ENCODE measurements at places on chromosomes 16 and 17.

- DNase-seq, result no peak
Measured at GRCh38 chr17:64574646-64575045, 67.9 kb downstream of the CEP95 start.

- no peak for DNase-seq
Measured at GRCh38 chr16:85680352-85680944, 8.3 kb downstream of the GINS2 start.

DNA sequence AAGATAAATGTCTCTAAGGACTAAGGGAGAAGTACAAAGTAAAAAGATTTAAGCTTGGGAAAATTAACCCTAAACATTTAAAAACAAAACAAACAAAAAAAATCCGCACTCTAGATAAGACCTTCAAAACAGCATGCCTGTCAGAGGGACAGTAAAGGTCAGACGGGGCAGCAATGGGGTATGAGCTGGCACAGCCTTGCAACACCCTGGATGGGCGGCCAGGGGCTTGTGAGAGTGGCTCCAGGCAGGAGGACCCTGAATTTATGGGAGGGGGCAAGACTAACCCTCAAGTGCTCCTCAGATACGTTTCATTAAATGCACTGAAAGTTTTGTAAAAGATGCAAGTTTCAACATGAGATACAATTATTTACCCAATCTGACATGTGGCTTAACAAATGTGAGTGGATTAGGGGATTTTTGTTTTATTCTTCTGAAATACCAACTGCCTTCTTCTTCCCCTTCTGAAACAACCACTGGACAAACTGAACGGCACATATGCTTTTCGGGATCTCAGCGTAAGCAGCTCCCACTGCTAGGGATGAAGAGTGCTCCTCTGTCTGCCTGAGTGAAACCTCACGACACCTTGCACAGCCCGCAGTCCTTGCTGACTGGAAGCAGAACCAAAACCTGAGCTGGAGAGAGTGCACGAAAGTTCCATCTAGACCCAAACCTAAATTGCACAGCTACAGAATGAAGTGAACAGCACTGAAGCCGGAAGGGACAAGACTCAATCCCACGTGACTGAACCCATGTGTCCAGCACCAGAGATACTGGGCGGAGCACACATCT lies 128.4 kb downstream of the ANKRD11 start:
- DNase-seq, result no peak

GRCh38 chr16:900211-900610 lies 70.6 kb downstream of the LMF1 start:
- DNase-seq, result no peak

DNA sequence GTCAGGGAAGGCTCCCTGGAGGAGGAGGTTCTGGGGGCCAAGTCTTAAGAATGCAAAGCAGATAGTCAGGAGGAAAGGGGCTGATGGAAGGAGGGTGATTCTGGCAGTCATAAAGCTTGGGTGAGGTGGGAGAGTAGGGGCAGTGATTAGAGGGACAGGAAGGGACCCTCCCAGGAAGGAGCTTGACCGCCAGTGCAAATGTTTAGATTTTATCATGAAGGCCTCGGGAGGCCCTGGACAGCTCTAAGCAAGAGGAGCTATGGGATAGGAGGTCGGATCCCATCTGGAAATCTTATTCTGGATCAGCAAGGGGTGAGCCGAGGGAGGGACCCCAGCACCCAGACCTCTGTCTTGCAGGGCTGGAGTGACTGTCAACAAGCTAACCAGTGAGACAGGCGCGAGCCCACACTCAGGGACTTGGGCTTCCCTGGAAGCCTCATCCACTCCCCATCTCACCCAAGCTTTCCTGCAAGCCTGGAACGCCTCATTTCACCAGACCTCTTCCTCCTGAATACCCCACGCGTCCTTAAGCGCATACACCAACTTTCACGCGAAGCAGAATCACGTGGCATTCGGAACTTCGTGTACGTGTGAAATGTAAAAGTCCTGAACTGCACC lies 52.0 kb upstream of the CBX4 start:
- DNase-seq, result no peak

- DNase-seq, result no peak
Measured at GRCh38 chr16:88034770-88035169, 83.5 kb downstream of the BANP start.

DNA sequence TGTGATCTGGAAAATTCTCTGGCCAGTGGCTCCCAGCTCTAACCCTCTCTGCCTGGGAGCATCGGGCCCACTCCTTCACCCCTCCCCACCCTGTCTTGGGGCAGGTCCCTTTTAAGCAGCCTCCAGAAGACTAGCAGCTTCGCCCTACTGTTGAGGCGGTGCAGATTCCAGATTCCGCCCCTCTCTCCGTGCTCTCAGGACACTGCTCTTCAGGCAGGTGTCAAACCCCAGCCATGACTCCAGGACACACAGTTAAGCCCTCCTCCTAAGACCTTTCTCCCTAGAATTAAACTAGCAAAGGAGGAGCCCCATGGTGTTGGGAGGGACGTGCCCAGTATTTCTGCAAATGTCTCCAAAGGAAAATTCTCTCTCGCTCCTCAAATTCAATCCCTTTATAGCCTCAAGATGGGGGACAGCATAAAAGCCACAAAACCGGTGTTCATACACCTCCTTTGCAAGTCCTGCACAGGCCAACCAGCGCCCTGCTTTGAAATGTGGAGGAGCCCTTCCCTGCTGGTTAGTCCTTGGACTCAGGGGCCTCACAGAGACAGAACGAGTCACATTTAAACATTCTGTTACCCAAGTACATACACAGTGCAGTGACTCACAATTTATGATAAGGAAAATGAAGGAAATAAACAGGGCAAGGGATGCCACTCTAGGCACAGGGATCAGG lies 7.2 kb downstream of the LPO start:
- DNase-seq, result no peak

DNA sequence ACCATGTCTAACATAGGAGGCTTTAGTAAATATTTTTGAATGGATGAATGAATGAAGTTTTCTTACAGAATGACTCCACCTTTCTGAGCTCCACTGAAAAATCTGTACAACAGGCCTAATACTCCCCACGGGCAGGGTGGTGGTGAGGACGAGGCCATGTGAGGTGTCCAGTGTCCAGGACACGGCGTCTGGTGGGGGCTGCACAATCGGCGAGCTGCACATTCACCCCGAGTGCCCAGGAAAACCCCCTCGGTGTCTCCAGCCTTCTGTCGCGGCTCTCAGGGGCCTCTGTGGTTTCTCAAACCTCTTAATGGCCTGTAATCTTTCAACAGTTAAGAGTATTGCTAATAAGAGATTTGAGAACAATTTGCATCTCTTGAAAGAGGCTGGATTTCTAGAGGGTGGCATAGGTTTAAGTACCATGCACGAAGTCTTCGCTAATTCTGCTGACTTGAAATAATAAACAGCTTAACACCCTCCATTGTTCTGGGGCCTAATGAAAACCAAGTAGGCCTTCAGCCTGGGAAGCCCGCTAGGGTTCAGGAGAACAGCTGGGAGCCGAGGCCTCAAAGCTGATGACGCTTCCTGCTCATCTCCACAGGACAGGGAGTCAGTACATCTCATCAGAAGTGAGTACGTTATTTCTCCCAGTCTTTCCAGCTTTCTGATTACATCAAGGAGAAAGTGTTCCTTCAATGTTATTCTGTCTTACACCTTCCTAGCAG lies 304.6 kb upstream of the FOXF1 start:
- no peak for DNase-seq

DNA sequence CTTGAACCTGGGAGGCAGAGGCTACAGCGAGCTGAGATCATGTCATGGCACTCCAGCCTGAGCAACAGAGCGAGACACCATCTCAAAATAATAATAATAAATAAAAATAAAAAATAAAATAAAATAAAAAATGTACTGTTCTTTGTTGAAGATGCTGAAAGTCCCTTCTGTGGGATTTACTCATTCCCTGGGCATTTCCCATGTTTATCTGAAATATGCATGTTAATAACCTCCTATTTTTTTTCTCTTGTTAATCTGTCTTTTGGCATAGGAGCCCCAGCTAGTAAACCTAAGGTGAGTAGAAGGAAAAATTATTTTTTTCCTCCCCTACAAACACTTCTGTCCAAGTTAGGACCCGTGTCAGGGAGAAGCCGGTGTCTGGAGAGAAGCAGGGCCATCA lies 34.4 kb downstream of the TMEM92 start:
- DNase-seq, result no peak

GRCh38 chr16:21301168-21301894 lies 23.2 kb upstream of the CRYM start:
- no peak for DNase-seq

- no peak for DNase-seq
Measured at GRCh38 chr17:64081802-64082799, 47.8 kb downstream of the ERN1 start.

GRCh38 chr16:30054959-30055553 lies 10.5 kb upstream of the ALDOA start:
- no peak for DNase-seq

DNA sequence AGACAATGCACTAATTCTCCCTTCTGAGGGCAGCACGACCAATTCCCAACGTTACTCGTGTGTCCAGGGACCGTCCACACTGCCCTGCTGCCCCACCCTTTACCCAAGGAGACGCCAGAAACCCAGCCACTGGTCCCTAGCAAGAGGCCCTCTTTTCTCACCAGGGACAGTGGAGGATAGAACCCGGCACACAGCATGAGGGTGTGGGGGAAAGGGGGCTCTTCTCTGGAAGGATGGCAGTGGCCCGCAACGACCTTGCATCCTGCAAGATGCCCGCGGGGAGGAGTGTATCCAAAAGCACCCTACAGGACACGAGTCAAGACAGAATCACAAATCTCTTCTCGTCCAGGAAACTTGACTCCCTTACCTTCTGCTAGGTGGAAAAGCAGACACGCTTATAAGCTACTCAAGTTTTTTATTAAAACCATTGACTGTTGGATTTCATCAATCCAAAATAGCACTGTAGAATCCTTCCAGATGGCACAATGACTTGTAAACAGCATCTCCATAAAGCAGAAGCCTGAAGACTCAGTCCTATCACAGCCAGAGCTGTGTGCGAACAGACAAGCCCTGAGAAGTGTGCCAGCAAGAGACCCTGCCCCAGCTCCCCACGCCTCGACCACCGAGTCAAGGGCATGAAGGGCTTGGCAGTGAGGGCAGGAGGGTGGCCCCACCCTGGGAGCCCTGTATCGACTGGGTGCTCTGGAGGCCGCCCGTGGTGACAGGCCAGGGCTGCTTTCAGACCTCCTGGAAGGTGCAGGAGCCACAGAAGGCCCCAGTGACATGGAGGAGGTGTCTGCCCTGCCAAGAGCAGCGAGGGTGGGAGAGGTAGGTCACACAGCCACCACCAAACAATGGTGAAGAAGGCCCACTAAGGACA lies 103.8 kb downstream of the ANKRD11 start:
- DNase-seq, result no peak

DNA sequence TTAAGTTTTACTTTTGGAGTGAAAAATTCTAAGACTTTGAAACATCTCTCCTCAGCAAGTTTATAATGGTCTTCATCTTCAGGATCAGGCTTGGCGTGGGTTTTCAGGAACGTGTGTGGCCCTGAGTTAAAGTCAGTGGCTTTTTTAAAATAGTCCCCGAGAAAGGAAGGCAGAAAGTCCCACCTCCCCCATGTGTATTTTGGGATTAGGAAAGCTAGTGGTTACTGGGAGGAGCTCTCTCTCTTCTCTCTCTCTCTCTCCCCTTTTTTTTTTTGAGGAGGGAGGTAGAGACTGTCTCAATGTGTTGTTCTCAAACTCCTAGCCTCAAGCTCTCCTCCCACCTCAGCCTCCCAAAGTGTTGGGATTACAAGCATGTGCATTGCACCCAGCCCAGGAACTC lies 213.2 kb downstream of the IRX3 start:
- DNase-seq, result no peak

DNA sequence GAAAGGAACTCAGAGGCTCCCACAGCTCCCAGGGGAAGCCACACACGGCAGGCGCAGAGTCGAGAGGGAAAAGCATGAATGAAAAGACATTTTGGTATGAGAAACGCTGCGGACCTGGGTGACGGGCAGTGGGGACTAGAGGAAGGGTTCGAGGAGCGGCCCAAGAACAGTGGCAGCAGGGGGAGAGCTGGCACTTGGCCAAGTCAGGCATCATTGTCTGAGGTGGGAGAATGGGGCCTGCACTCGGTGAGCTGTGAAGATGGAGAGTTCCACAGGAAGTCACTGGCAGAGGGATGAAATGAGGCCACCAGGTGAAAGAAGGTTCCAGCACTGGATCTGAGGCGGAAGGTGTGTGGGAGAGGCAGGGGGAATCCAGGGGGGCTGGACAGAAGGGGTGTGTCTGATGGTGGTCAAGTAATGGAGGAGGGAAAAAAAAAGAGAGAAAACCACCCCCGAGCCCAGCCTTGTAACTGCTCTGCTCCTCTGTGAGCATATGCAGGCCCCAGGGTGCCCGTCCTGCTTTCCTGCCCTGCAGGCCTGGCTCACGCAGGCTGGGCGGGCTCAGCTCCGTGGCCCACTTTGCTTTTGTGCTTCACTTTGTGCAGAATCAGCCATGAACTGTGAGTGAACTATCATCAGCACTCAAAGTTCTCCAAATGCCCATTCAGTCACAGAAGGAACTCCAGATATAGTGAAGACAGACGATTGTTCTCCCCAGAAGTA lies 31.8 kb downstream of the TMEM204 start:
- DNase-seq, result no peak

DNA sequence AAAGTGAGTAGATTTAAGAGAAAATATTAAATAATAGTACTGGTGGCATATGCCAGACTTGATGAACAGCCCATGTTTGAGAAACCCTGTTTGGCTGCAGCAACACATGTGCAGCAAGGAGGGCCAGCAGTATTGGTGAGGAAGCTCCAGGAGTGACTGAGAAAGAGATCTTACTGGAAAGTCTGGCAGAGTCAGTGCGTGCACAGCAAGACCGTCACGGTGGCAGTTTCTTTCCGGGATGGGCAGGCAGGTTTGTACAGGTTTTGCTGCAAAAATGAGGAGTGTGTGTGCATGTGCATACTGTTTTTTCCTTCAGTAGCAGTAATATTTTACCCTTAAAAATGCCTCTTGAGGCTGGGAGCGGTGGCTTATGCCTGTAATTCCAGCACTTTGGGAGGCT lies 41.4 kb downstream of the KSR1 start:
- DNase-seq, result no peak

- no peak for DNase-seq
Measured at GRCh38 chr17:680529-680928, 34.1 kb downstream of the VPS53 start.

- DNase-seq, result no peak
Measured at GRCh38 chr16:14057878-14058382, 13.2 kb upstream of the MRTFB start.

GRCh38 chr16:85169333-85170065 lies 57.2 kb upstream of the CIBAR2 start:
- no peak for DNase-seq

GRCh38 chr17:28861393-28862203 lies 6.8 kb downstream of the ERAL1 start:
- DNase-seq, result no peak

Data from stimulated activated CD8-positive, alpha-beta memory T cell treated with anti-CD3 and anti-CD28 coated beads, Interleukin-15, amount 100 ng/mL, for 4 hours (primary cell).